NCI-H1417 (cell line): ENCODE measurements at places on chromosomes 3 and 15.
A peak's percentile ranks its signal among the peaks of the same experiment; 100 is the strongest.

DNA sequence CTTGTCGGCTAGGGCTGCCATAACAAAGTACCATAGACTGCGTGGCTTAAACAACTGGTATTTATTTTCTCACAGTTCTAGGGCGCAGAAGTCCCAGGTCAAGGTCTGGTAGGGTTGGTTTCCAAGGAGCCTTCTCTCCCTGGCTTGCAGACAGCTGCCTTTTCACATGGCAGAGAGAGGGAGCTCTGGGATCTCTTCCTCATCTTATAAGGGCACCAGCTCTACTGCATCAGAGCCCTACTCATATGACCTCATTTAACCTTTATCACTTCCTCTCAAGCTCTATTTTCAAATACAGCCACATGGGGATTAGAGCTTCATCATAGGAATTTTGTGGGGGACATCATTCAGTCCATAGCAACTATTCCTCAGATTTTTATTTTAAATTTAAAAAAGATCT, 17.6 kb upstream of the PAQR9 start:
- no peak for DNase-seq

DNA sequence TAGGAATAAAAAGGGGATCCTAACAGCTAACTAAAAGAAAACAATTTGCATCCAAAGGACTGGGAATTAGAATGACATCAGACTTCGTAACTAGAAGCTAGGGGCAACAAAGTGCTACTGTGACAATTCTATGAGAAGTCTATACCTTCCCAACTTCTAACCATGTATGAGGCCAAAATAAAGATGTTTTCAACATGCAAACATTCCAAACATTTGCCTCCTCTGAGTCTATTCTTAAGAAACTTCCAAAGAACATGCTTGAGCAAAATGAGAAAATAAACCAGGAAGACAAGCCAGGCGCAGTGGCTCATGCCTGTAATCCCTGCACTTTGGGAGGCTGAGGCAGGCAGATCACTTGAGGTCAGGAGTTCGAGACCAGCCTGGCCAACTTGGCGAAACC, 13.1 kb upstream of the RNF7 start:
- DNase-seq: no peak

- DNase-seq: no peak
Observed at GRCh38 chr3:11350374-11350773, 78.2 kb downstream of the ATG7 start.

- DNase-seq: no peak
Observed at GRCh38 chr3:136992115-136992514, 34.3 kb downstream of the IL20RB start.

- DNase-seq: no peak
Observed at GRCh38 chr15:60395276-60396011, 2.3 kb downstream of the ANXA2 start.

- no peak for DNase-seq
Observed at GRCh38 chr3:104901396-104901795, 465.3 kb upstream of the ALCAM start.

GRCh38 chr3:157865352-157866000, 240.7 kb downstream of the SHOX2 start:
- peak; percentile 11 for DNase-seq

GRCh38 chr15:78224023-78224411, 10.3 kb downstream of the ACSBG1 start:
- DNase-seq: no peak

- no peak for DNase-seq
Observed at GRCh38 chr3:52471371-52472238, 16.2 kb downstream of the NISCH start.

DNA sequence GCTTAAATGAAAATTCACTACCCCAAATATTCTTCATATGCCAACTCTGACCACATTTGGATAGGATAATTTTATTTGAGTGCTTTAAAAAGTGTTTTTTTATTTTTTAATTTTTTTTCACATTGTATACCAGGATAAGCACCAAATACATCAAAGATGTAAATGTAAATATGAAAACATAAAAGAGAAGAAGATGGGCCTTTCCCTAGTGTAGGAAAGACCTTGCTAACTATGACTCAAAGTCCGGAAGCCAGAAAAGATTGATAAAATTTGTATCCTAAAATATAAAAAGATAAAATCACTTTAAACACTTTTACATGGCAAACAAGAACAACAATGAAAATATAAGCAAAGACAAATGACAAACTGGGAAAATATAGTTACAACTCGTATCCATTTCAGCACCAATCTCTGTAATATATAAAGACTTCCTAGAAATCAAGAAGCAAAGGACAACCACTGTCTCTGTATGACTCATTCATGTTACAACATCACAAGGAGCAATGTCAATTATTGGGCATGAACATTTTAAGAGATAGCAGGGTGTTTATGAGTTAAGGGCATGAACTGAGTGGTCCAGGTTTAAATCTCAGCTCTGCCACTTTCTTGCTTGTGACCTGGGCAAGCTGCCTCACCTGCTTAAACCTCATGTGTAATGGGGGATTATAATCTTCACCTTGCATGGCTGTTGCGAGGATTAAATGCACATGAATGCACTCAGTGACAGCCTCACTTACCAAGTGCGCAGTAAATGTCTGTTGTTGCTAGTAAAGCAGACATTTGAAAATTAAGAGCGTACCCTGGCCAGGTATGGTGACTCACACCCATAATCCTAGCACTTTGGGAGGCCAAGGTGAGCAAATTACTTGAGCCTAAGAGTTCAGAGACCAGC, 25.3 kb upstream of the ARHGEF3 start:
- DNase-seq: no peak

GRCh38 chr15:42193383-42193782, 14.7 kb downstream of the VPS39 start:
- no peak for DNase-seq

GRCh38 chr3:156577736-156578135, 22.8 kb upstream of the SSR3 start:
- no peak for DNase-seq

DNA sequence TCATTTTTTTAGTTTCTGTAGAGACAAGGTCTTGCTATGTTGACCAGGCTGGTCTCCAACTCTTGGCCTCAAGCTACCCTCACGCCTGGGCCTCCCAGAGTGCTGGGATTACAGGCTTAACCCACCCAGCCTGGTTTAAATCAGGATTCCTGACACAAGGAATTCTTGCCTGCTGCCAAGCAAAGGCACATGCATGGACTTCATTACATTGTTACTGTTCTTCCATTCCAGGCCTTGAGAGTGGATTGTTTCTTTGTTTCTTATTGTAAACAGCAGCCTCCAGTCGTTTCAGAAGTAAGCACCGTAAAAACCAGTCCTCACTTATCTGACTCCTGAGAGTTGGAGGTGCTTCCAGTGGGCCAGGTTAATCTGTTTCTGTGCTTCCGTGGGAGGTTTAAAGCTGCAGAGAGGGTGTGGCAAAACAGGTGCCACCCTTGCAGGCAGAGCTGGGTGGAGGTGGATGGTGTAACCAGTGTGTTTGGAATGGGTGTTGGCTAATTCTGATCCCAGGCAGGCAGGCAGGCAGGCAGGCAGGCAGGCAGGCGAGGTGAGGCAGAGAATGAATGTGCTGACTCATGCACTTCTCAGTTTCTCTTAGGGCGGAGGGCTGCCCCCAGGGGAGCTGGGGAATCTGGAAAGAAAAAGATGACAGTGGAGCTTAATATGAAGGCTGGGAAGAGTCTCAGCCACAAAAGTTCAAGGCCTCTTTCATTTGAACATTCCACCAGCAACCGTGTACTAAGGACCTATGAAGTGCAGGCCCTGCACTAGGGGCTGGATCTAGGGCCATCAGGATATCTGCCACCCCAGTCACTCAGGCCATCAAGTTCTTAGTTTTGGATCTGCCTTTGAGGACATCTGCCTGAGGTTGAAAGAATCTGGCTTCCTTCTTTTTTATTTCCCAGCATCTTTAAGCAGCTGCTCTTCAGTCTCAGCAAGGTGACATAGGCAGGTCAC, 37.0 kb upstream of the CDCP1 start:
- peak; percentile 43 for DNase-seq

DNA sequence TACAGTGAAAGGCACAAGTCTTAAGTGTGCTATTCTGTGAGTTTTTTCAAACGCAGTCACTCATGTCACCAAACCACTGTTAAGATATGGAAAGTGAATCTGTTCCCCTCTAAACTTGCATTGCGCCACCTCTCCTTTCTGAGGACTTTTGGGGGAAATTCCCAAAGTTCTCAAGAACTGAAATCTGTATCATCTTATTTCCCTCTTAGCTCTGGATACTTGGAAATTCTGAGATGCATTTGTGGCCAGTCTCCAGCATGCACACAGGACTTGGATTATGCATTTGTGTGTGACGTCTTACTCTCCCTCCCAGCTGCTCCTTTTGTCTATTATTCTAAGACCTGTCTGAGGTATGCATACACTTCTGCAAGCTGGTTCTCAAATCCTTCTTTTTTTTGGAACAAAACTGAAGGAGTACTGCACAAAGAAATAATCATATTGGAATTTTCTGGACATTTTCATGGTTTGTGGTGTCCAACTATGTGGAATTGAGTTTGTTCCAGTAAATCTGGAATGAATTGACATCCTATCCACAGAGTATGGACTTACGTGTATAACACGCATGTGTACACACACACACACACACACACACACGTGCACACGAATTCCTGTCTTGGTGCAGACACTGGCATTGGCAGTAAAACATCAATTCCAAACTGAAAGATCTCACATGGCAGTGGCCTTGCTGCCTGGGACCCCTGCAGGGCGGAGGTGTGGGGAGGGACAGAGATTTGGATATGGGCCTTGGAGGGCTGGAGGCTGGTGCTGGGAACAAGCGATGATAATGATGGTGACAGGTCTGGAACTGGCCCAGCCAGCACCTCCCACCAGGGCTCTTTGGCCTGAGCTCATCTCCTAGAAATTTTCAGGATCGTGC, 8.2 kb upstream of the LCTL start:
- no peak for DNase-seq

DNA sequence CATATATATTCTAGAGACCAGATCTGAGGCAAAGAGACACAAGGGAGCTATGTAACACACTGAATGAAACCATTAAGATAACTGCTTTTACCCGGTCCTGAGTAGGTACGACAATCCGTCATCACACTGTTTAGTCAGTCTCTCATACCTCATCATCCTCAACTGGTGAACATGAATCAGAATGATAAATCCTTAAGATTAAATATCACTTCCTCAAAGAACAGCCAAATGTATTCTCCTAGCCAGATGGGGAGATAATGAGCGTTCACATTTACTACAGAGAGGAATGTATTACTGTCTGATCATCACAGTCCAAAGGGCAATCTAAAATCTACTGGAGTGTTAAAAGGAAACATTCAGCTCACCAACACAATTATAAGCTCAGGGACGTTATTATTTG, 319.4 kb upstream of the STAC start:
- DNase-seq: peak; percentile 43

DNA sequence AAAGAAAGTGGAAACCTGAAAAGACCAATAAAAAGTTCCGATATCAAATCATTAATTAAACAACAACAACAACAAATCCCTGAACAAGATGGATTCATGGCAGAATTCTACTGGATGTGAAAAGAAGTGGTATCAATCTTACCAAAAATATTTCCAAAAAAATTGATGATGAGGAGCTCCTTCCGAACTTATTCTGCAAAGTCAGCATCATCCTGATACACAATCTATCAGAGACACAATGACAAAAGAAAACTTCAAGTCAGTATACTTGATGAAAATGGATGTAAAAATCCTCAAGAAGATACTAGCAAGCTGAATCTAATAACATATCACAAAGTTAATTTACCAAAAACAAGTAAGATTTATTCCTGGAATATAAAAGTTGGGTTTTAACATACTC, 881.8 kb downstream of the SI start:
- DNase-seq: no peak

DNA sequence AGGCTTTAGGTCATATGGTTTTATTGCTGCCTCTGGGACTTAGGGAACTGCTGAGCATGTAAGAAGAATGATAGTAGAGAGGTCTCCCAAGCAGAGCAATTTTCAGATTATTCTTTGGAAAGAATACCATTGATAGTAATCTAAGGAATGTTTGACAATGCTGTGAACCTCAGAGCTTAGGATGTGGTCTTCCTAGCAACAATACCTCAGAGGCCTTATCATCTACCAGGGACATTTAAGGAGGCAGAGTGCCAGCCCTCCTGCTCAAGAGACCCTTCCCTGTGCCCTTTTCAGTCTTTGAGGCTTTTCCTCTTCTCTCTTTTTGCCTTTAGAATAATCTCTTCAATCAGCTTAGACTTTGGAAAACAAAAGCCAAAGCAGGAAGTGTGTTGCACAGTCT, 272.1 kb downstream of the OXSM start:
- DNase-seq: no peak

DNA sequence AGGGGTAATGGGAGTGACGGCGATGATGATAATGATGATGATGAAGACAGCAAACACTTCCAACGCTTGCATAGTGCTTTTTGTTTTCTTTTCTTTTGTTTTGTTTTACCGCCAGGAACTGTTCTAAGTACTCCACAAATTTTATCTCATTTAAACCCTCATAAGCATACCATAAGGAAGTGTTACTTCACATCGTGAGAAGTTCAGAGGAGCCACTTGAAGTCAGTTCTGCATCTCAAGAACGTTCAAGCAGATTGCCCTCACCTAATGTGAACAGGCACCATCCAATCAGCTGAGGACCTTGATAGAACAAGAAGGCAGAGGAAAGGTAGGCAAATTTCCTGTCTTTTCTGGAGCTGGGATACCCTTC, 104.1 kb downstream of the LSM3 start:
- no peak for DNase-seq

- peak; percentile 67 for DNase-seq
Observed at GRCh38 chr3:85801955-85802354, 843.2 kb downstream of the CADM2 start.

DNA sequence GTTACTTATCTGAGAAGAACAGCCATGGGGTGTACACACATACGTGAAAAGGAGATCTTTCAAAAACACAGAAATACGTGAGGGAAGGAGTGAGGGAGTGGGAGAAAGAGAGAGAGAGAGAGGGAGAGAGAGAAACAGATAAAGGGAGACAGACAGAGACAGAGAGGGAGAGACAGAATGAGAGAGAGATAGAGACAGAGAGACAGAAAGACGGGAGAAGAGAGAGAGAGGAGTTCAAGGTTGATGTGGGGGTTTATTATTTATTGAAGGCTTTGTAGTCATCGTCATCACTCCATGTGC, 64.0 kb downstream of the CHST2 start:
- no peak for DNase-seq

GRCh38 chr3:114632757-114633424, 339.1 kb downstream of the TIGIT start:
- DNase-seq: no peak

DNA sequence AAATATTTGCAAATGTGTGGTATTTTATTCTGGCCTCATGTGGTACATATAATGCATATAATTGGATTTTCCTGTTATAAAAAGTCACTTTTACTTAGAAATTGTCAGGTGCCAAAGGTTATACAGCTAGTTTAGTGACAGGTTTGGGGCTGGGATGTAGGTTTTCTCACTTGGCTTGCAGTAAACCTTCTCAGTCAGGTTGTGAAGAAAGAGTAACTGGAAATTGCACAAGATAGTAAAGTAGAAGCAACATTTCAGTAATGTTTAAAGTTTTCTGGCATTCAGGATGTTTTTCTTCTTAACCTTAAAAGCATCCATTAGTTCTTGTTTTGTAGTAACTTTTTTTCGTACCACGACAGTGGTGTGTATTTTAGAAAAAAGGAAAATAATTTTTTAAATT, 53.9 kb downstream of the MEF2A start:
- DNase-seq: no peak
